ENCODE measurements at places on chromosomes 5 and 9.

DNA sequence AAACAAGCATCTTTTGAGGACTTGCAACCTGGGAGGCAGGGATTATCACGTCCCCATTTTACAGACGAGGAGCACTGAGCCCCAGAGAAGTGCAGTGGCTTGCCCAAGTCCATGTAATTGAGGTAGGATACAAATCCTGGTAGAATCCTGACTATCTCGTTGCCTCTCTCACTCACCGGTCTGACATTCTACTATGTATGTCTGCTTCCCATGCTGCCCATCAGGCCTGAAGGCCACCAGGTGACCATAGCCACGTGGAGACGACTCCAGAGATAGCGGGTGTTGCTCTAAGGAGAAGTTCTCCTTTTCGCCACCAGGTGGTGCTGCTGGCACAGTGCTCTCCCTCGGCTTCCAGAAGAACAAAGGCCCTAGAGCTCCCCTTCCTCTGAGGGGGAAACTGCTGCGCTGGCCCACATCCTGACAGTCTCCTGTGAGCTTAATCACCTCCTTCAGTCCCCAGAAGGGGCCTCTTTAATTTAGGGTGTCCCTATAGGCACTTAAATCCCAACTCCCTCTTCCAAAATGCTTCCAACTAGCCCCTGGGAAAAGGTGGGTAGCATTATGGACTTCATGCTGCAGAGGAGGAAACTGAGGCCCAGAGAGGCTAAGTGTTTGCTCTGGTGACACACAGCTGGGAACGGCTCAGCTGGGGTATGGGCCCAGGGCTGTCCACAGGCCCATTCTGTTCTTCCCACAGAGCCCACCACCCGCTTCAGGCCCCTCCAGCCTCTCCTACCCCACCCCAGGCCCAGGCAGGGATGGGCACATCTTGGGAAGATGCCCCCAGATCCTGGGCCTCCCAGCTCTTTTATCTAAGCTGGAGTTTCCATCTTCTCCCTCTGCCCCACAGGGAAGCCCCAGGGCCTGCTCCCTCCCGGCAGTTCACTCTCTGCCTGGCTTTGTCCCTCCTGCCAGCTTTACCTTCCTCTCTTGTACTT lies 6.4 kb downstream of the SLC34A1 start:
- DNase-seq: peak; percentile 89

GRCh38 chr5:14102666-14103065 lies 40.5 kb upstream of the TRIO start:
- no peak for DNase-seq

DNA sequence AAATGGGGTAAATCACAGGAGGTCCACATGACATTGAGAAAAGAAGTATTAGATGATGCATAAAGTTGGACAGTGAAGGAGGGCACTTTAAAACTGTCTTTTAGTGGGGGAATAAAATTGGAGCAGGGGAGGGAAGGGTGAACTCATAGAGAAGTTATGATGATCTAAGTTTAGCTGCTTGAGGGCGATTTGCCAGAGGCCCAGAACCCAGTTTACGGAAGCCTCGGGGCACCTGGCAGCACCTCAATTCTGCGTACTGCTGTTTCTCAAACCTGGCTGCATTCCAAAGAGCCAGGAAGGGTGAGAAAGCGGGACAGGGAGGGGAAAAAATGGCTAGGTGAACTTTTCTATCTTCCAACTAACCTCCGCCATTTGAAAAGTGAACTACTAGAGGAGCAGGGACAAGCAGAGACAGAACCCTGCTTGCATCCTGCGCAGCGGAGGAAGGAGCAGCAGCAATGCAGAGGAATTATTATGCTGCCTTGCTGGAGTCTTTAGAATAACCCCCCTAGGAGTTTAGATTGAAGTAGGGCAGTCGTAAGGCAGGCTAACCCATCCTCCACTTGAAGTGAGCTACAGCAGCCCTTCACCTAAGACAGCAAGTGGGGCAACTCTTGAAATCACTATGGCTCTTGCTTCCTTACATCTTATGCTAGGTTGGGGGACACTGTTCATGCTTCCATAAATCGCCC lies 316.8 kb downstream of the BRINP1 start:
- no peak for DNase-seq

- peak; percentile 35 for DNase-seq
These were observed 73.5 kb downstream of the TRIM36 start for GRCh38 chr5:115096034-115096769.

DNA sequence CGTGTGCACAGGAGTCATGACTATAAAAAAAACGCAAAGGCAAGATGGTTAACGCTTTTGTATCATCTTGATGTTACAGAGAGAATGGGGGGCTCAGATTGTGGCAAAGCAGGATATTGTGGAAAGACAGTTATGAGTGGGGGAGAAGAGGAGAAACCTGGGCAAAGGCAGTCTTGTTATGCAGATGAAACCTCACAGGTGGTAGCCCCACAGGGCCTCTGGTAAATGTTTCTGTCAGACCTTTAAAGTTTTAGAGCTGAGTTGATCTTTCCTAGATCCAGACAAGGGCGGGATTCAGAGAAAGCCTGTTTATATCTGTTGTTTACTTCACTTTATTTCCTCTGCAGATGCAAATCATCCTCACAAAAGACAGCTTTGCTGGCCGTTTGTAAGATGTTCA lies 55.2 kb downstream of the C9orf85 start:
- no peak for DNase-seq

- no peak for DNase-seq
These were observed 268.9 kb downstream of the ENC1 start for GRCh38 chr5:74371621-74372020.

DNA sequence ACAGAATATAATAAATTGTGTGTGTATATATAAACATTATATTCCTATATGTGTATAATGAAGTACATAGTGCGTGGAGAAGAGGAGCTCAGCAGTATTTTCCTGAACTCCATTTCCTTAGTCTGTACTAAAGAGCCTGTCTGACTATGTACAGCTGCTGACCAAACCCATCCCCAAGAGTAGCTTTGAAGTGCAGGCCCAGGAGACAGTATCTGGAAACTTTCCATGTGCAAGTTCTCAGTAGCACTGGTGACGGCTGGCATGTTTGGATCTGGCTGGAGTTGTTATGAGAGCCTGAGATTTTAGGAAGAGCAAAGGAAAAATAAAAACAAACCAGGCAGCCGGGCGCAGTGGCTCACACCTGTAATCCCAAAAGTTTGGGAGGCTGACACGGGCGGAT lies 244.2 kb downstream of the RFK start:
- no peak for DNase-seq

DNA sequence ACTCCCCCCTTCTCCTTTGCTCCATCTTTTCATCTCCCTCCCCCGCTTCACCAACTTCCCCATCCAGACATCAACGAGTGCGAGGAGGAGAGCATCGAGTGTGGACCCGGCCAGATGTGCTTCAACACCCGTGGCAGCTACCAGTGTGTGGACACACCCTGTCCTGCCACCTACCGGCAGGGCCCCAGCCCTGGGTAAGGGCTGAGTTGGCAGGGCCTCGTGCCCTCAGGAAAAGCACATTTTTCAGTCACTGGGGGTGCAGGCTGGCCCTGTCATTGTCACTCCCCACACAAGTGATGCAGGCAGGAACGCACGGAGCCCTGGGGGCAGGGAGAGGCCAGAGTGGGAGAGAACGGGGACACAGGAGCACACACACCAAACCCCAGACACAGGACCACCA lies 12.4 kb upstream of the ASS1 start:
- DNase-seq: no peak

DNA sequence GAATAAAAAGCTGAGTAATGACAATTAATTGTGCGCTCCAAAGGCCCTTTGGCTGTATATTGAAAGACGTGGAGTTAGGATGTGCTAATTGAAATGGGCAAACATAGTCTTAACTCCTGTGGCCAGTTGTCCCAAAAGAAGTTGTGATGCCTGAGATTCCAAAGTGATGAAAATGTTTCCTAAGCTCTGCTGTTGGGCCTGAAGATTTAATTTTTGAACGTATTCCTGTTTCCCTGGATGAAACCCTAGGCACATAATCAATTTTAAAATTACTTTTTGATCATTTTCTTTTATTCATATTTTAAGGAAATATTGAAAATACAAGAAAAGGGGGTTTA lies 87.9 kb downstream of the PRDM6 start:
- DNase-seq: no peak

GRCh38 chr9:98045234-98046179 lies 11.0 kb upstream of the NANS start:
- DNase-seq: no peak

Measured in Daoy (cell line).